ENCODE measurements at places on chromosomes 7 and 10. TPM values are rescaled to one million over a fixed set of nuclear protein-coding genes. Genes with fewer than 3 reads are reported as not detected.

- H3K4me1 ChIP-seq = peaks cover 17% of the 10 kb centered on the region
- H3K27ac ChIP-seq = peak overlapping the region; percentile 55
- H3K27me3 ChIP-seq = no peaks in the 10 kb centered on the region
Measured at GRCh38 chr10:102641402-102641801, 2.9 kb upstream of the TRIM8 start.

Gene TCAF2
- total RNA-seq = not detected

- H3K27ac ChIP-seq = no peak overlapping the region
- no peaks in the 10 kb centered on the region for H3K36me3 ChIP-seq
- H3K4me1 ChIP-seq = no peaks in the 10 kb centered on the region
- no peak overlapping the region for H3K4me3 ChIP-seq
Measured at GRCh38 chr7:119640861-119641260, 632.1 kb upstream of the KCND2 start.

Gene LRRC27
- 31.3 TPM for total RNA-seq

DNA sequence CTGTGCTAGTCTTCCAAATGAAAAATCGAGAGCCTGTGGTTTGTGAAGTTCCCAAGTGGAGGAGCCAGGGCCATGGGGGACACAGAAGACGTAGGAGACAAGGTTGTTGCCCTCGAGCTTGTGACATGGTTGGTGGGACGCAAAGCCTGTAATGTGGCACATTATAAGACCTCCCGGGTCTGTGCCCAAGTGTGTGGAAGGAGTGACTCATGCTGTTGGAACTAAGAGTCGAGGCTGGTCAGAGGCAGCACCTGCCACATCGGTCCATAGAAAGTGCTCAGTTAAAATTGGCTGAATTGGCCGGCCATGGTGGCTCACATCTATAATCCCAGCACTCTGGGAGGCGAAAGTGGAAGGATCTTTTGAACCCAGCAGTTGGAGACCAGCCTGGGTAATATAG, 27.0 kb upstream of the PODXL start:
- no peak for DNase-seq
- no peak overlapping the region for H3K27ac ChIP-seq
- peaks cover 8% of the 10 kb centered on the region for H3K4me1 ChIP-seq
- no peaks in the 10 kb centered on the region for H3K36me3 ChIP-seq

Gene OPN4
- total RNA-seq = not detected

Gene CALY
- not detected for total RNA-seq

Data from stomach (tissue), 19 donors.